ENCODE measurements at places on chromosomes 6 and 20.
A peak's percentile ranks its signal among the peaks of the same experiment; 100 is the strongest.

DNA sequence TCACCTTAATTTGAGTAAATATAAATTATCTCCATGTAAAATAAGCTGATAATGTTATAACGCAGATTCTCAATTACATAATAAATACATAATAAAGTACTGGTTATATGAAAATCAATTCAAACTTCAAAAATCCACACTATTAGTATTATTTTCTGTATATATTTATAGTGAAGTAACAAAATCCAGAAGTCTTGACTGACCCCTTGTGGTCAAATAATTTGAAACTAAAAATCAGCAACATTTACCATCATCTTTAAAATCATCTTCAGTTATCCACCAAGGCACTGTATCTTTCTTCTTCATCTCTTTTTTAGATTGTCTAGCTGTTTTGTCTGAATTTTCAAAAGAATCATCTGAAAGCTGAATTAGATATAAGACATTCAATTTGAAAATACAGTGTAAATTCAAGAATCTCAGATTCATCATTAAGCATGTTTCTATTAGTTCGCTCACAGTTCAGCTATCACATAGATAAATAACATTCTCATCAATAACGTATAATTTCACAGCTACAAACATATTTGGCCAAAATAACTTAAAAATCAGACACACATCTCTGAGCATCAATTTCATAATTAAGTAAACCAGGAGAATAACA lies 6.5 kb downstream of the CEP162 start:
- DNase-seq = no peak

DNA sequence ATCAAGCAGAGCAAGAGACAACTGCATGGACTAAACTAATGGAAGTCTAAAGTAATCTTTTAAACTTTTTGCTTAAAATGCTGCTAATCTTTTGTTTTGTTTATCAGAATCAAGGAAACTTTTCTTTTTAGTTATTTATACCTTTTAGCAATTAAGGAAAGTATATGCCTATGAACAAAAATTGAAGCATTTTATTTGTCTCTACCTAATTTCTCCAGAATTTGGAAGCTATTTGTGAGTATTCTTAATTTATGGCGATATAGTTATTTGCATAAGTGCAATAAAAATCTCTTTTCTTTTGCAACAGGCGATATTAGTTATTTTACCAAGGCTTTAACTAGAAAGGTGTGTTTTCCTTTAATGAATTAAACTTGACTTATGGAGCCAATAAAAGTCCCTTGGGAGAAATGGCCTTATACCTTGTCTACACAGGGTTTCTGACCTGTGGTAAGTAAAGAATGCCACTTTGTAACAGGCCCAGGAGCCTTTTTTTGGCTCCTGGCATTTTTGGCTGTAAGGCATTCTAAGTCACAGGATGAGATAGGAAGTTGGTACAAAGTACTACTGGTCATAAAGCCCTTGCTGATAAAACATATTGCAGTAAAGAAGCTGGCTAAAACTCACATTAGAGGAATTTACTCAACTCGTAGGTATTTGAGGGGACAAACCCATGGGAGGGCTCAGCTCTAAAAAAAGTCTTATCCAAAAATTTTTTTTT lies 37.2 kb downstream of the TMEM14A start:
- no peak for DNase-seq

DNA sequence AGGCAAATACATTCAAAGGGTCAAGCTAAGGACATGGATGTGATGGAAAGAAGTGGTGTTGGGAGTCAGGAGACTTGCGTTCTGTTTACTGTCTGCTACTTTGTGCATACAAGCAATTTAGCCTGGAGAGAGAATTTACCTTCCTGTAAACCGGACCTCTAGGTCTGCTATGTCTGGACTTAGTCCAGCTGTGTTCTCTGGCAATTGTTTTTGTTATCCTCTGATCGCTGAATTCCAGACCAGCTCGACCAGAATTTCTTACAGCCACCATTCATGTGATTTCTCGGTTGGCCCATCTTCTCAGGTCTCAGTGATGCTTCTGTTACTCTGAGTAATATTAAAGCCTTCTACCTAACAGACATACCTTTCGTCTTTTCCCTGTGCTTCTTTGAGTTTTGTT lies 75.2 kb downstream of the LRRC1 start:
- DNase-seq = no peak

GRCh38 chr6:122268394-122268793 lies 131.1 kb upstream of the HSF2 start:
- no peak for DNase-seq

DNA sequence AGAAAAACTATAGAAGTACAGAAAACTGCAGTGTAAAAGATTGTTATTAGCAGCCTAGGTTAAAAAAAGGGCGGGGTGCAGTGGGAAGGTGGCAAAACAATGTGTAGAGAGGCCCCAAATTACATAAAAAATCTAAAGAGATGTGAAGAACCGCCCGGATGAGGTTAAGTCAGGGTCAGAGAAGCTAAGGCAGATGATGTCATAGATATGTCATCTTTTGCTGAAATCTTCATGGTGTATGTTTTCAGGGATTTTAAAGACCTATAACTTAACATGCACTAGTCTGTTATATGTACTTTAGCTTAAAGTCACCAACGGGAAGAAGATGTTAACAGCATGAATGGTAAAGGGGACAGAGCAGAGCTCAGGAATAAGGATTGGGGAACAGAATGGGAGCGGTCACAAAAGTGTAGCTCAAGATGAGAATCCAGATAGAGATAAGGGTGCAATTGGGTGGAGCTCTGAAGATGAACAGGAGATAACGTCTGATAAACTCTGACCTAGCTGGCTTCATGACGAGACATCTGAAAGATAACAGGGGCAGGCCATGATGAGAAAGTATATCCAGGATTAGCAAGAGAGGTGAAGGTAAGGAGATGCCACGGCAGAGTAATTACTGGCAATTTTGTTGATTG lies 83.4 kb downstream of the TFAP2A start:
- no peak for DNase-seq

DNA sequence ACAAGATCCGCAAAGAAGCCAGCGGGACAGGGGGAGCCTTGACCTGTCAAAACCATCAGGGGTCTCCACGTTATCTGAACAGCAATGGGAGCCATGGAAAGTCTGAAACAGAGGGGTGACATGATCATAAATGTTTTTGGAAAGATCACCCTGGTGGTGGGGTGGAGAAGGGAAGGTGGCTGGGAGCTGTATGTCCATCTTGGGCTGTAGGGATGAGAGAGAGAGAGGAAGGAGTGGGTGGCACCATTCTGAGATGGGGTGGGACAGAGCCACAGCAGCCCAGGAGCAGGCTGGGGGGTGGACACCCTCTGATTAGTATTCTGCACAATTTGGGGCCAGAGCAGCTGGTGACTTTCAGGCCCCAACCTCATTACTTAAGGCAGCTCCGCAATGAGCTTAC lies 30.1 kb downstream of the ANKRD60 start:
- DNase-seq = no peak

DNA sequence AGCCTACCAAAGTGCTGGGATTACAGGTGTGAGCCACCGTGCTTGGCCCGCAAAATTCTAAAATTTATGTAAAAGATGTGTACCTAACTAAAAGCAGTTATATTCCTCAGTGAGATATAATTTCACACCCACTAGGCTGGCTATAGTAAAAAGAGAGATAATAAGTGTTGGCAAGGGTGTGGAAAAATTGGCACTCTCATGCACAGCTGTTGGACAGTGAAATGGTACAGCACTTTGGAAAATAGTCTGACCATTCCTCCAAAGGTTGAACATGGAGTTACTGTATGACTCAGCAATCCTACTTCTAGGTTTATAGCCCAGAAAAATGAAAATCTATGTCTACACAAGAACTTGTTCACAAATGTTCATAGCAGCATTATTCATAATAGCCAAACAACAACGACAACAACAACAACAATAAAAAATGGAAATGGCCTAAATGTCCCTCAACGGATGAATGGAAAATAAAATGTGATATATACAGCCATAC lies 13.9 kb downstream of the C6orf15 start:
- DNase-seq = no peak

DNA sequence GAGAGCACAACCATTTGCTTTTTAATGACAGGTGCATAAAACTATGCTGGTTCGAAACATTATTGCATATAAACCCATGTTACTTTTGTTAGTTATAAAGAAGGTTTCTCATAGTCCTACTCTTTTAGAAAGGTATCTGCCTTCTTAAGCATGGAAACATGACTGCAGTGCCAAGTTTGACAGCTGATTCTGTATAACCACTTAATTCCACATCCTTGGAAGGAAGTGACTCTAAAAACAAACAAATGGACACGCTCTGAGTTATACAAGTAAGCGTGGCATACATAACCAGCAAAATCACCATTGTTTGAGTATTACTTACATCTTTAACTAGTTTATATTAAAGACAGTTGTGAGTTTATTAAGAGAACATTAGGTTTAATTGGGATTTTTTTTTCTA lies 125.0 kb upstream of the HDGFL1 start:
- DNase-seq = no peak

DNA sequence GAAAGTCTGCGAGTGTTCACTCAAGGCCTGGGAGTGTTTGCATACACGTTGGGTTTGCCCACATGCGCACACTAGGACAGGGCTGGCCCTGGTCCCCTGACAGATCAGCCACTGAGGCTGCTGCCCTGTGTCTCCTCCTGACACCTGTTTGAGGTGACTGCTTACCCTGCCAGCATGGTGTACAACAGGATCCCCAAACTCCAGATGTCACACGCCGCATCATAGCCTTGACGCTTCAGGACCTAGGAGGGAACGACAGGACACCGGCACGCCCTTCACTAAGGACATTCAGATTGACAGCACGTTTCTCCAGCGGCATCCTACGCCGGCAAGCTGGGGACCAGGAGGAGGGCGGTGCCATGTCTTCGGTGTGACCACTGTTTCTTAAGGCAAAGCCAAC lies 37.0 kb upstream of the MPC1 start:
- DNase-seq = no peak

DNA sequence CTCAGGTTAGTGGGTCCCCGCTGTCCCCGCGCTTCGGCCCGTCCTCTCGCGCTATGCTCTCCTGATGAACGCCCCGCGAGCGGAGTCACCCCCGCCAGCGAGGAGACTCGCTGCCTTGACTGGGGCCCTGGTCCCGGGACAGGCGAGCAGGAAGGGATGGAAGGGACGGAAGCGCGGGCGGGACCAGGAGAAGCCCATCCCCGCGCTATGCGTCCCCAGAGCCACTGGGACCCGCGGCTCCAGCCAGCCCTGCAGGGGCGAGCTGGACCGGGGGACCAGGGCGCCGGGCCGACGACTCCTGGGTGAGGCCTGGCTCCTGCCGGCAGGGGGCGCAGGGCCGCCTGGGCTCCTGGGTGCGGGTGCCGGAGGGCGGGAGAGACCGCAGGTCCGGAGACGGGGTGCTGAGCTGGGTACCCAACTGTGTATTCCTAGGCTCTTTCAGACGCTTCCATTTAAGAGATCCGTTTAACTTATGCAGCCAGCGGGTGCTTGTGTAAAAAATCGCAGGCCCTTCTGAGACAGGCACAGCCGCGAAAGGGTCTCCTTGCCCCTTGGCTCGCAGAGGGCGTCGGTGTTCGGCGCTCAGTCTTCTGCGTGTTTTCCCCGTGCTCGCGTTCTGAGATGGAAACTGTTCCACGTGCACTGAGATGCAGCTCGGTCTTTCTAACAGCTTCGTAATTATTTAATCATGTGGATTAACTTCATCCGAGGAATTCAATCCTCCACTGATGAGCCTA lies 580 bp upstream of the SYCP2 start:
- peak; percentile 63 for DNase-seq

DNA sequence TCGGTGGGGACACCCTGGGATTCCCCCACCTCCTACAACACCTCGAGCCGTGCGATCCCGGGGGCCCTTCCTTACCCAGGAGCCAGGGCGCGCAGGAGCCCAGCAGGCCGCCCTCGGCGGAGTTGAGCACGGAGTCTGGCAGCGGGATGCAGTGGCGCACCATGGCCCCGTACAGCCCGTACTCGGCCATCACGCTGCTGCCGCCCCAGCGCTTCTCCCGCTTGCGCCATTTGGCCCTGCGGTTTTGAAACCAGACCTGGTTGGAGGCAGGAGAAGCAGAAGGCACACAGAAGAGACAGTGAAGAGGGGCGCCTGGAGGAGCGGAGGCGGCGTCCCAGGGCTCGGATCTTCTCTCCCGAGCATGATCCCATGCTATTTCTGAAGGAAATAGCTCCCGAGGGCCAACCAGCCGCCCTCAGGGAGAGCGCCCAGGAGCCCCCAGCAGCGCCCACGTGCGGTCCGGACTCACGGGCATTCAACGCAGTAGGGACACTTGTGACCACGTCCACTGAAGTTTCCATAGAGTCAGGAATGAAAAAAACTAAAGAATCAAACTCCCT lies 4.3 kb downstream of the VSX1 start:
- no peak for DNase-seq

DNA sequence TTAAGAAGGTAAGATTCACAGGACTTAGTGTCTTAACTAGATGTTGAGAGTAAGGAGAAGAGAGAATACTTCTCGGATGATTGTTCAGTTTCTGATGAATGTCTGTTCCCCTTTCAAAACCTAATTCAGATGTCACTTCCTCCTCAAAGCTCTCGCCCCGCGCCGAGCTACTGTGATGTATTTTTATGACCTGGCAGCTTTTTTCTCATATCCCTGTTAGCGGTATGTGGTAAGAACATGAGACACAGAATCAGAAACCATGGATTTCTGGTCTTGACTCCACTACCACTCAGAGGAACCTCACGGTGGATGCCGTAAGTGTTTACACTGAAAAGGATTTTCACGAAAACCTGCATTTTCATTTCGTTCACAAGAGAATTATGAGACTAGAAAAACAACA lies 48.4 kb downstream of the CEP43 start:
- DNase-seq = peak; percentile 43

DNA sequence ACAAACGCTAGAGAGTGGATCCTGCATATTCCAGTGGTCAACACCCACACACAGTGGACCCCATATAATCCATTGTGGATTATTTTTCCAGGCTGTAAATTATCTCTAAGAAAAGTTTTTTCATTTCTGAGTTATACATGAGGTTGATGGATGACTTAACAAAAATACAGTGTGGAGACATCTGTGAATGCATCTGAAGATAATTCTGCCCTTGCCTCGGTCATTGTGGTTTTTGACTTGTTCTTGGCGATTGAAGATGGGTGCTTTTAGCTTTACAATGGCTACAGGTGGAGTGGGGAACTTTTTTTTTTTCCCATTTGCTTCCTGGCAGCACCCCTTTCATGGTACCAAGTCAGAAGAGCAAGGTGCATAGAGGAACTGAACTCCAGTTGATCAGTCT lies 242.7 kb downstream of the MYLK4 start:
- DNase-seq = no peak

GRCh38 chr6:7921046-7921445 lies 10.5 kb upstream of the TXNDC5 start:
- no peak for DNase-seq

All from stimulated activated CD4-positive, alpha-beta T cell treated with anti-CD3 and anti-CD28 coated beads, Interleukin-12 subunit alpha, Interleukin-12 subunit beta, amount 100 ng/mL, for 24 hours (primary cell).